ENCODE measurements at places on chromosomes 6 and 20. TPM values are rescaled to one million over a fixed set of nuclear protein-coding genes. Genes with fewer than 3 reads are reported as not detected.
A peak's percentile ranks its signal among the peaks of the same experiment; 100 is the strongest.

The ZNF311 gene
- 0.73 TPM for total RNA-seq

The SLC26A8 gene
- total RNA-seq: not detected

The LY6G6C gene
- total RNA-seq: not detected

The MEI4 gene
- total RNA-seq: not detected

The CASS4 gene
- total RNA-seq: 3.7 TPM

The SMPDL3A gene
- total RNA-seq: 0.16 TPM

The CTAGE9 gene
- not detected for total RNA-seq

DNA sequence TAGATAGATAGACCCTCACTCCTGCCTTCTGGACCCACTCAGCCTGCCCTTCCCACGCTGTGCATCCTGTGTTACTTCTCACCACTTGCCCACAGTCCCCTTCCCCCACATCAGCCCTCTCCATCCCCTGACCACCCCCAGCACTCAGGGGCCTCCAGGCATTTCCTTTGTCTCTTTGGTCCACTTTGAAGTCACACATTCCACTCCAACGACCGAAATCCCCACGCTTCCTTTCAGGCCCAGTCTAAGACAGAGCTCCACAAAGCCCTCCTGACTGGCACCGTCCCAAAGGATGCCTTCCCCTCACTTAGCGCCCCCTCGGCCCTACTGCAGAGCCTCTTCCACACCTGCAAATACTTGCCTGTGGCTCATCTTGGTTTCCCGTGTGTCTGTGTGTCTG is 83.8 kb downstream of the FOXF2 start:
- H3K36me3 ChIP-seq: no peaks in the 10 kb centered on the region
- DNase-seq: no peak
- H3K27ac ChIP-seq: no peak overlapping the region
- H3K4me3 ChIP-seq: no peak overlapping the region
- H3K27me3 ChIP-seq: peaks cover 3% of the 10 kb centered on the region

DNA sequence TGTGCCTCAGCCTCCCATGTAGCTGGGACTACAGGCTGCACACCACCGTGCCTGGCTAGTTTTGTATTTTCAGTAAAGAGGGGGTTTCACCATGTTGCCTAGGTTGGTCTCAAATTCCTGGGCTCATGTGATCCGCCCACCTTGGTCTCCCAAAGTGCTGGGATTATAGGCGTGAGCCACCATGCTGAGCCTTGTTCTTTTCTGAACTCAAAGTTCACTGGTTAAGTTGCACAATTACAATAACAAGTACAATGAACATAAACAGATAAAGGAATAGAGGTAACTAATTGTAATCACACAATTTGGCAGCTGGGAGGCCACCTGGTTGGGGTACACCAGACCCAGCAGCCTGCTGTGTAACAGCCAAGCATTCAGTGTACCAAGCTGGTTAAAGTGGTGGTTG is 6.7 kb downstream of the NUDT3 start:
- no peak for DNase-seq
- peaks cover 6% of the 10 kb centered on the region for H3K4me1 ChIP-seq
- no peak overlapping the region for H3K4me3 ChIP-seq
- H3K27me3 ChIP-seq: no peaks in the 10 kb centered on the region
- H3K36me3 ChIP-seq: no peaks in the 10 kb centered on the region

GRCh38 chr20:54646156-54646517 is 170.7 kb downstream of the DOK5 start:
- H3K4me3 ChIP-seq: no peak overlapping the region
- DNase-seq: no peak
- H3K27me3 ChIP-seq: no peaks in the 10 kb centered on the region
- no peak overlapping the region for H3K27ac ChIP-seq
- no peaks in the 10 kb centered on the region for H3K36me3 ChIP-seq
- H3K4me1 ChIP-seq: no peaks in the 10 kb centered on the region

- H3K4me1 ChIP-seq: peaks cover 18% of the 10 kb centered on the region
- peak within 1 kb of the TSS; percentile 87 for H3K4me3 ChIP-seq
- H3K27me3 ChIP-seq: no peaks in the 10 kb centered on the region
- peak; percentile 77 for DNase-seq
- H3K36me3 ChIP-seq: no peaks in the 10 kb centered on the region
These were observed at the start of gene MRPS18A for GRCh38 chr6:43687437-43688347. TSS of gene MRPS18A (minus strand) at chr6:43687791. CDS start at chr6:43687779, 12 bp downstream.

GRCh38 chr6:4289770-4290320 is 154.5 kb upstream of the ECI2 start:
- no peak overlapping the region for H3K4me3 ChIP-seq
- no peak for DNase-seq
- no peaks in the 10 kb centered on the region for H3K4me1 ChIP-seq
- H3K27ac ChIP-seq: no peak overlapping the region

DNA sequence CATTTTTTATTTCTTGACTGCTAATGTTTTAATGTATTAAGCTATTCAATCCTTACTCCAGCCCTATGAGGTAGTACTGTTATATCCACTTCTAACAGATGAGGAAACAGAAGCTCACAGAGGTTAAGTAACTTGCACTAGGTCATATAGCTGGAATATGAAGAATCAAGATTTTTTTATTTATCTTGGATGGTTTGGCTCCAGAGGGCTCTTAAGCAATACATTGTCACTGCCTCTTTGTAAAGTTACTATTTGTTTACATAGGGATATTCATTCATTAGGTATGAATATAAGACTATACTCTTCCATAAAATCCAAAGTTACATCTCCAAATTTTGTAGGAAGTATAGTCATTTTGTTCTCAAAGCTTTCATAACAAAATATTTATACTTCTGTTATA is 113.8 kb downstream of the LAMP5 start:
- DNase-seq: no peak
- no peaks in the 10 kb centered on the region for H3K36me3 ChIP-seq
- no peak overlapping the region for H3K4me3 ChIP-seq
- H3K27me3 ChIP-seq: no peaks in the 10 kb centered on the region

DNA sequence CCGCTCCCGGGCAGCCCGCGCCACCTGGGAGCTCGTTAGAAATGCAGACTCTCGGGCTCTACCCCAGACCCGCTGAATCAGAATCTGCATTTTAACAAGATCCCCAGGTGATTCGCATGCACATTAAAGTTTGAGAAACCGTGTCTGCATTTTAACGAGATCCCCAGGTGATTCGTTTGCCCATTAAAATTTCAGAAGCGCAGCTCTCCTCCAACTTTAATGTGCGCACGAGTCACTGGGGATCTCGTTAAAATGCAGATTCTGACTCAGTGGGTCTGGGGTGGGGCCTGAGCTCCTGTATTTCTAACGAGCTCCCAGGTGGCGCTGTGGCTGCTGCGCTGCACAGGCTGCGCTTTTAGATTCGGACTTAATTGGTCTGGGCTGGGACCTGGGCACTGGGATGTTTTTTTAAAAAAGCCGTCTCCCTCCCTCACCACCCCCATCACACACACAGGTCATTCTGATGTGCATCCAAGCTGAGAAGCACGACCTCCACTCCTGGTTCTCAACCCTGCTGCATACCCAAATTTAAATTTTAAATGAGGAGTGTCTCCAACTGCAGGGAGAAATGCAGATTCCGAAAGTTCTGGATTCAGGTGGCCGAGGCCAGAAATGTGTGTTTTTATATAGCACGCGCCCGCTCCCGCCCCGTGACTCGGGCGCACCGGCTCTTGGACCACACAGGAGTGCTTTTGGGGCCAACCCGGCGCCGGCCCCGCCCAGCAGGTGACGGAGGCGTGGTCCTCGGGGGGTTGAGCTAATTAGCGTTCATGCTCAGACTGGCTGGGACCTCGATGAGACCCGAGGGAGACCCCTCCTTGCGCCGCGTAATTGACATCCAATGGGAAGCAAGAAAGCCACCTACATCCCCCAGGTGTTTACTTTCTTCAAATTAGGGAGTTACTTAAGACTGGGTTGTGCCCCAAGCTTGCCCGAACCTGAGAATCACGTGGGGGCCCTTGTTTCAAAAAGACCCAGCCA is 85.8 kb downstream of the ZFP64 start:
- H3K27me3 ChIP-seq: peaks cover 14% of the 10 kb centered on the region
- H3K4me1 ChIP-seq: peaks cover 30% of the 10 kb centered on the region
- no peaks in the 10 kb centered on the region for H3K36me3 ChIP-seq
- no peak for DNase-seq
- no peak overlapping the region for H3K27ac ChIP-seq

GRCh38 chr20:48339190-48339985 is 488.4 kb downstream of the PREX1 start:
- H3K27me3 ChIP-seq: no peaks in the 10 kb centered on the region
- H3K4me3 ChIP-seq: no peak overlapping the region
- no peaks in the 10 kb centered on the region for H3K4me1 ChIP-seq
- DNase-seq: no peak

DNA sequence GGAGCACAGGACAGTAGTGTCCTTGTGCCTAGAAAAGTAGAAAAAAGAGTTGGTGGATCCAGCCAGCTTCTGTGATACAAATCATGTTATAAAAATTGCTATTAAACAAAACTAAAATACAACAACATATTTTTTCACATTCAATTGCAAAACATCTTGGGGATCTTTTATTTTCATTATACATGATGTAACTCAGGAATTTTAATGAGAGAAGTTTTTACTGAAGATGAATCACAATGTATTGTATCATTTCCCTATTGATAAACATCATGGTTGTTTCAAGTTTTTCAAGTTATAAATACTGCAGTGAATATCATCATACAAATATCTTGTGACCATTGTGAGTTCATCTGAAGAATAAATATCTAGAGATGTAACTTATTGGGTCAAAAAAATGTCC is 608.0 kb downstream of the PHF3 start:
- no peak overlapping the region for H3K4me3 ChIP-seq
- no peak overlapping the region for H3K27ac ChIP-seq
- H3K27me3 ChIP-seq: no peaks in the 10 kb centered on the region
- no peaks in the 10 kb centered on the region for H3K36me3 ChIP-seq

- no peak for DNase-seq
- no peak overlapping the region for H3K27ac ChIP-seq
These were observed 10.3 kb upstream of the GMPR start for GRCh38 chr6:16228043-16228442.

GRCh38 chr6:92822222-92822621 is 597.1 kb downstream of the EPHA7 start:
- no peak overlapping the region for H3K4me3 ChIP-seq
- no peaks in the 10 kb centered on the region for H3K36me3 ChIP-seq

GRCh38 chr6:2959909-2960719 is 11.3 kb downstream of the SERPINB6 start:
- DNase-seq: no peak
- H3K27ac ChIP-seq: no peak overlapping the region
- no peaks in the 10 kb centered on the region for H3K27me3 ChIP-seq
- H3K4me3 ChIP-seq: no peak overlapping the region
- H3K4me1 ChIP-seq: peaks cover 7% of the 10 kb centered on the region

DNA sequence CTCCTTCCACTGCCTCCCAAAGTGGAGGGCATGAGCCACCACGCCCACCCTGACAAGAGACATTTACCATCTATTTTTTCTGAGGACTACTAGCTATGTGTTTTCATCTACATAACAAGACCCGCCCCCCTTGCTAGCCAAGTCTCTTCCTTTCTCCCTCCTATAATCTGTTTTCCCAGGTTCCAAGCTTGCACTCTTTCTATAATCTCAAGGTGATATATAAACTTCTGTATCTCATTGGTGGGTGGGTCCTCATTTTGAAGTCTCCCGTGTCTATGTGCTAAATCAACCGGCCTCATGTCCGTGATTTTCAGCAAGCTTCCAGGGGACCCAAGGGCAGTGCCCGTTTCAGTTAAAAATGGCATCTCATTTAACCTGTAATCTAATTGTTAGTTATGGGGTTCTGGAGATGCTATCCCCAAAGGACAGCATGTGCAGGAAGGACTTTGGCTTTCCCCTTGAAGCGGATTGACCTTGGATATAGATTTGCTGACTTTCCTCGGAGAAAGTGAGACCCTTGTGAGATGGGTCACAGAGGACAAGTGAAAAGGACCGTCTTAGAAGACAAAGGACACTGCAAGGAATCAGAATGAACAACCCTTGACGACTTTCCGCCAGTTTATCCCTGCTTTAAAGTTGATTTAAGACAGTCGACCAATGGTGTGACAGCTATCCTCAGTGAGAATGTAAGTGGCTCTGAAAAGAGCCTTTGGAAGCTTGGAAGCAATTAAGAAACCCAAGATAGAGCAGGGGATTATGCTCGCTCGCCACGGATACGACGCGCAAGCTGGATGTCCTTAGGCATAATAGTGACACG is 22.4 kb downstream of the OR2B2 start:
- DNase-seq: no peak
- no peaks in the 10 kb centered on the region for H3K27me3 ChIP-seq
- H3K36me3 ChIP-seq: no peaks in the 10 kb centered on the region
- peak overlapping the region; percentile 79 for H3K27ac ChIP-seq

DNA sequence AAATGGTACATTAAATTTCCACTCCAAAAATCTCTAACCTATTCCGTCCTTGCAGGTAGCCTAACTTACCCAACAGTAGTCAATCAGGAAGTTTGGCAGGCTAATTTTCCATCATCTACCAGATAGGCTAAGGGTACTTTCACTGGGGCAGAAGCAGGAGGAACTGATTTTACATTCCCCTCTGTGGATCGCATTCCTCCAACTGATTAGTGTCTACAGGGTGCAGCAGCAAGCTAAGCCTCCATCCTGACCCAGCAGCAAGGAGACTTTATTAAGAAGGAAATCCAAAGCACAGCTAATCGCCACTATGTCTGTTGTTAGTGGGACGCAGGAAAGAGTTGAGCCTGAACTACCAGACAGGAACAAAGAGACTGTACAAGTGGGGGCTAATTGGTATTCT is 143.2 kb upstream of the RUNX2 start:
- H3K36me3 ChIP-seq: no peaks in the 10 kb centered on the region
- no peak overlapping the region for H3K27ac ChIP-seq
- H3K27me3 ChIP-seq: no peaks in the 10 kb centered on the region
- H3K4me1 ChIP-seq: peaks cover 9% of the 10 kb centered on the region
- no peak for DNase-seq

DNA sequence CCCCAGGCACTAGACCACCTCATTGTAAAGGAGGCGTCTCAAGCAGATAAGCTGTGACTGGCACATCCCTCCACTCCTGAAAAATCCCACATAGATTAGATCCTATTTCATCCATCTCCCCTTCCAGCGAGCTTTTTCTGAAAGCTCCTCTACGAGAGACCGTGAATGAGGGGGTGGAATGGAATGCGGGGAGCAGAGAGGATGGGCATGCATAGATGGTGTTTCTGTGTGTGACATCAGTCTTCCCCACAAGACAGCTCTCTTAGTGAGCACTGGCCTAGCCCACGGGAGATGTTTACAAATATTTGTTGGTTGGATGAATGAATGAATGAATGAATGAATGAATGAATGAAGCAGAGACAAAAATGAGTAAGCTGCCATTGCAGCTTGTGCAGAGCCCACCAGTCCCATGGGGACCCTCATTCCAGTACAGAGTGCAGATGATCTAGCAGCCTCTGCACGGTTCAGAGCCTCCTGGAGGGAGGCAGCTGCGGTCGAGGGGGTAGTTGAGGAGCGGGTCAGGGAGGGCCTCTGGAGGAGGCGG is 98.4 kb downstream of the DLGAP4 start:
- peaks cover 4% of the 10 kb centered on the region for H3K27me3 ChIP-seq
- no peaks in the 10 kb centered on the region for H3K36me3 ChIP-seq
- H3K27ac ChIP-seq: no peak overlapping the region
- H3K4me3 ChIP-seq: no peak overlapping the region
- DNase-seq: no peak

GRCh38 chr6:1749041-1749440 is 139.3 kb downstream of the FOXC1 start:
- no peak for DNase-seq
- H3K27ac ChIP-seq: no peak overlapping the region
- no peak overlapping the region for H3K4me3 ChIP-seq
- H3K4me1 ChIP-seq: no peaks in the 10 kb centered on the region
- no peaks in the 10 kb centered on the region for H3K36me3 ChIP-seq

Measured in CD8-positive, alpha-beta memory T cell (primary cell).